Activated CD4-positive, alpha-beta T cell treated with anti-CD3 and anti-CD28 coated beads for 48 hours (primary cell): ENCODE measurements at places on chromosomes 1 and 21.

DNA sequence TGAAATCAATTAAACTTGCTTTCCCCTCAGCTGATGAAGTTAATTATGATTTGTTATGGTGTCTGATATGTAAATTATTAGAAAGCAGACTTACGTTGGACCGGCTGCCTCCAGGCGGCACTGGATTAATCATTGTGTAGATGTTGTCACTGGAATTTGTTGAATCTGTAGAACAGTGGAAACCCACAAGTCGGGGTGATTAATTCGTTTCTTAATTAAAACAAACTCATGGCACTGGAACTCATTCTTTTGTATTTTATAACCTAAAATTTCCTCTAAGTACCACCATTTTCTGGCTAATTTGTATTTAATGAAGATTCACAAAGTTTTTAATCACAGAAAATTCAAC is 39.0 kb downstream of the MRPL37 start:
- DNase-seq = no peak

- DNase-seq = no peak
Measured at GRCh38 chr1:70134148-70134547, 71.2 kb downstream of the LRRC40 start.

DNA sequence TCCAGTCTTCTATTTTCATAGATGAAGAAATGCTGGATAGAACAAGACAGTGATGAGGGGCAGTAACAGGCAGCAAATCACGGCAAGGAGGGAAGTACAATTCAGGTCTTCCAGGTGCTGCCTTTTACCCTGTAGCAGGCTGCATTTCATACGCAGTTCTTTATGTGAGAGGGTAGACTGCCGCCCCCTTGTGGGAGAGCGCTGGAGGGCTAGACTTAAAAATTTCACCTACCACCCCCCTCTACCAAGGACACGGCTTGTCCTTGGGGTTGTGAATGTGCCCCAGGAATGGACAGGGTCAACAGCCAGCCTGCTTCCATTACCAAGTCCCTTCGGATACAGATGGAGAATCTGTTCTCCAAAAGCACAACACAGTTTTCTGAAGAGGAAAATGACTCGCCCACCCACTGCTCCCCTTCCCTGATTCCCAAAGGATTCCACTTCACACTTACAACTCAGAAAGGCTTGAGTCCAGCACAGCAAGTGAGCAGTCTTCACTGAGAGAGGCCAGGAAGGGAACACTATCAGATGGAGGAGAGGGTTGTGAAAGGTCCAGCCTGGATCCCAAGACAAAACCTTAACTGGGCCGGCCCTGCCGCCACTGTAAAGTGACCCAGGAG is 7.4 kb downstream of the WDR77 start:
- DNase-seq = peak; percentile 73

GRCh38 chr1:180192172-180192571 is 37.5 kb downstream of the QSOX1 start:
- DNase-seq = no peak

DNA sequence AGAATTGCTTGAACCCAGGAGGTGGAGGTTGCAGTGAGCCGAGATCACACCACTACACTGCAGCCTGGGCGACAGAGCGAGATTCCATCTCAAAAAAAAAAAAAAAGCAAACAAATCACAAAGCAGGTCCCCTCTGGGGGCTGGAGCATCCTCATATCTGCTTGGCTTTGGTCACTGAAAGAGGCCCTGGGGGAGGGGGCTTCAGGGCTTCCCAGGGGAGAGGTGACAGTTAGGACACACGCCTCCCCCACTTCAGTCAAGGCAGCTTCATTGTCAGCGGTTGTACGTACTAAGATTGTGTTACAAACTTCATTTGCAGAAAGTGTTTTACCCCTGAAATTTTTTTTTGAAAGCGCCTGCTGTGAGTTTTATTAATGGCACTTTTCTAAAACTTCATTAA is 130.5 kb downstream of the DHRS3 start:
- DNase-seq = no peak

GRCh38 chr1:114607223-114607622 is 25.8 kb upstream of the BCAS2 start:
- no peak for DNase-seq

GRCh38 chr1:201309416-201309815 is 26.1 kb downstream of the PKP1 start:
- DNase-seq = peak; percentile 20

- DNase-seq = no peak
Measured at GRCh38 chr1:245654460-245655050, 499.8 kb downstream of the KIF26B start.

DNA sequence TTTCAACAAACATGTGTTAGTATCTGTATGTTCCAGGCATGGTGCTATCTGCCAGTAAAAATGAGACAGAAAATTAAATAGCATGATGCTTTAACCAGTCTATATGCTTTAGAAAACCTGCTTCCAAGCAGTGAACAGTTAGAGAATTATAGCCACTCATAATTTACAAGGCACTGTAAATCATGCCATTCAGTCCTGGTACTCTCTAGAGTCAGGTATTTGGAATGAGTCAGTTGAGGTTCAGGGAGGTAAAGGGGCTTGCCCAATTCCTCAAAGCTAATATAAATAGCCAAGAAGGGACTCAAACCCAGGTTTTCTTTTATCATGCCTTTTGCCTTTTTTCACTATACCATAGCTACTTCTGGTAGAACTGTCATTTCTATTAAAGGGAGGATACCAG is 184.4 kb downstream of the NFIA start:
- DNase-seq = no peak

- no peak for DNase-seq
Measured at GRCh38 chr1:211133393-211133835, 534 bp downstream of the KCNH1 start.

DNA sequence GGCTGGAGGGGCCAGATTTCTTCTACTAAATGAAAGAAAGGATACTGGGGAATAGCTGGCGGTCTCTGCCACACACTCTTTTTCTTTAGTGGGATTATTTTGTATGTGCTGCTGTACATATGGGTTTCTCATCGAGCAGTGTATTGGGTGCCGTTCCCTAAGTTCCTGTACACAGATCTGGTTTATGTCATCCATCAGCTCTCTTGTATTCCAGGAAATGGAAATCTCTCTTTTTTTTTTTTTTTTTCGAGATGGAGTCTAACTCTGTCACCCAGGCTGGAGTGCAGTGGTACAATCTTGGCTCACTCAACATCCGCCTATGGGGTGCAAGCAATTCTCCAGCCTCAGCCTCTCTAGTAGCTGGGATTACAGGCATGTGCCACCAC is 27.0 kb upstream of the NID1 start:
- no peak for DNase-seq

DNA sequence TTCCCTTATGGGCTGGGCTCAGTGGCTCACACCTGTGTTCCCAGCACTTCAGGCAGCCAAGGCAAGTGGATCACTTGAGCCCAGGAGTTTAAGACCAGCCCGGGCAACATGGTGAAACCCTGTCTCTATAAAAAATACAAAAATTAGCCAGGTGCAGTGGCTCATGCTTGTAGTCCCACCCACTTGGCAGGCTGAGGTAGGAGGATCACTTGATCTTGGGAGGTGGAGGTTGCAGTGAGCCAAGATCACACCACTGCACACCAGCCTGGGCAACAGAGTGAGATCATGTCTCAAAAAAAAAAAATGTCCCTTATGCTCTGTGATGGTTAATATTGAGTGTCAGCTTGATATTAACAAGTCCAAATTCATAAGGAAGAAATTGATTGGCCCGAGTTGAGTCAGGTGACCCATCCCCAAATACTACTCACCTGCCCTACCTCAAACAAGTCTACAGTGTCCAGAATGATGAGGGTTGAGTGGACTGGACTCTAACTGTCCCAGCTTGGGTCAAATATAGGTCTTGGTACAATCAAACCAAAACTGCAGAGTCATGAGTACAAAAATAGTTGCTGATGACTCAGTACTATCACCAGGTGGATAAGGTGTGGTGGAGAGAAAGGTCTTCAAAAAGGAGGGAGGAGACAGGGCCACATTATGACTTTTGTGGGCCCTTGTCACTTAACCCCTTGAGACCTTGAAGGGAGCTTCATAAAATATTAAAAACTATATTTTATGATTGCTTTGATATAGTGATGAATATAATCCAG is 161.0 kb downstream of the ZNF326 start:
- DNase-seq = no peak

DNA sequence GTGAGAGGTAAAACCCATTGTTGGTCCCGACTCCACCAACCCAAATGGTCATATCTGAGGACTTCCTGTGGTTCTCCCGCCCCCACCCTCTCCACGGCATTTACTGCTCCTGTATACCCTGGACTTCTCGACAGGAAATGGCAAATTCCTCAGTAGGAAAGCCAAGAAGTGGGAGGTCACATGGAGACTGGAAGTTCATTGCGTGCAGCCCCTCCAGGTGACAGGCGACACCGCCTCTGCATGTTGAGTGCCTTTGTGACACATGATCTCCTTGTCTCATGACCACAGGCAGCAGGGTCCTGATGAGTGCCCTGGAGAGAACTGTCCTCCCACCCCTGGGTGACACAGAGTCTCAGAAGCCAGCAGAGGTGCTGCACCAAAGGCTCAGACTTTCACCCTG is 24.2 kb downstream of the ERG start:
- DNase-seq = no peak

DNA sequence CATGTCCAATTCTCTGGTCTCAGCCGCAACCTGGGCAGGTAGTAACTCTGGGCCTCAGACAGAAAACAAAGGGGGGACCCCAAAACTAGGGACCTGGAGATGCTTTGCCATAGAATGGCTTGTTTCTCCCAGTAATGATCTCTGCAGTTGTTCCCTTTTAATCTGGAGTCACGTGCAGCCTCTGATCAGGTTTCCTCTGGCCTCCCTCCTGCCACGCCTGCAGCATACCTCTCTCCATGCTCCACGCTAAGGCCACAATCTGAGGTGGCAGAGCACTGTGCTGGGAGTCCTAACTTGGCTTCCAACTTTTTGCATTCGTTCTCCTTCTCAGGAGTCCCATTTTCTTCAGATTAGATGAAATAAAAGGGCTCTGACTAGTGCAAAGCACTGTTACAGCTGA is 1.9 kb downstream of the PABPC4 start:
- no peak for DNase-seq

DNA sequence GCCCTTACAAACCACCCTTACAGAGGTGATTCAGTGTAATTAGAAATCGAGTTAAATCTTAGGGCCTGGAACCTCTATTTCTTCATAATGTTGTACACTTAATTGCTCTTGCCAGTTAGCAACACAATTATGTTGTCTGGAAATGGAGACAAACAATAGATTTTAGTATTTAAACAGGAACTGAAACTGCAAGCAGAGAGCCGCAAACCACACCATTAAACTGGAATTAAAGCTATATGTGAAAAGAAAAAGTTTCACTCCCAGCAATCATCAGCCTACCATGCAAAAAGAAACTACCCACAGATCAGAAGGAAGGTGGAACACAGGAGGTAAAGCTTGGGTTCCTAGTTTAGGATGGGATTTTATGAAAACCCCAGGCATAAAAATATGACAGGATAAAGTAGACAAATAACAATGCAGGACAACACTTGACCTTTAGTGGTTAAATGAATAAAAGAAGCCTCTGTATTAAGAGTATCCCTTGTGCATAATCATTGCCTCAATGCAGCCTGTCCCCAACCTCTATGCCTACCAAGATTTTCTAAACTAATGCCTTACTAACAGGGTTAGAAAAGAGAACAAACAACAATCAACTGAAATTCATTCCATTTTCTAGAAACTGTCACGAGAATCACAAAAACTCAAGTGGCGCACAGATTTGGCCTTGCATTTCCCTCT is 304.3 kb upstream of the ESRRG start:
- DNase-seq = no peak

GRCh38 chr1:159936273-159936904 is 9.0 kb downstream of the IGSF9 start:
- DNase-seq = peak; percentile 90

GRCh38 chr1:30742963-30743559 is 14.5 kb downstream of the LAPTM5 start:
- DNase-seq = no peak

DNA sequence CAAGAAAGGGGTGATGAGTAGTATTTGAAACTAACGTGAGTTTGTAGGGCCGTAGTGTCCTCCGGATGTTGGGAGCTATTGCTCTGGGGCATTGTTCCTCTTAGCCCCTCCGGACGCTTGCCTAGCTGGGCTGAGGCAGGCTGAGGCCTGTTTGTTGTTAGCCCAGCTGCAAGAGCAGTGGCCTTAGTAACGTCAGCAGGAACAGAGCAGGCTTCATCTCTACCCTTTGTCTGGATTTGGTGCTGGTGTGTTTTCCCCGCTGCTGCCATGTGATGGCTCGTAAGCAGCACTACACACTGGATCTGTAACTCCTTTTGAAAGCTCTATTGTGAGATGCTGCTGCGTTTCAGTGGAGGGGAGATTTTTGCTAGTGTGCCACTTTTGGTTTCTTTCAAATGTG is 57.6 kb downstream of the DNM3 start:
- no peak for DNase-seq

DNA sequence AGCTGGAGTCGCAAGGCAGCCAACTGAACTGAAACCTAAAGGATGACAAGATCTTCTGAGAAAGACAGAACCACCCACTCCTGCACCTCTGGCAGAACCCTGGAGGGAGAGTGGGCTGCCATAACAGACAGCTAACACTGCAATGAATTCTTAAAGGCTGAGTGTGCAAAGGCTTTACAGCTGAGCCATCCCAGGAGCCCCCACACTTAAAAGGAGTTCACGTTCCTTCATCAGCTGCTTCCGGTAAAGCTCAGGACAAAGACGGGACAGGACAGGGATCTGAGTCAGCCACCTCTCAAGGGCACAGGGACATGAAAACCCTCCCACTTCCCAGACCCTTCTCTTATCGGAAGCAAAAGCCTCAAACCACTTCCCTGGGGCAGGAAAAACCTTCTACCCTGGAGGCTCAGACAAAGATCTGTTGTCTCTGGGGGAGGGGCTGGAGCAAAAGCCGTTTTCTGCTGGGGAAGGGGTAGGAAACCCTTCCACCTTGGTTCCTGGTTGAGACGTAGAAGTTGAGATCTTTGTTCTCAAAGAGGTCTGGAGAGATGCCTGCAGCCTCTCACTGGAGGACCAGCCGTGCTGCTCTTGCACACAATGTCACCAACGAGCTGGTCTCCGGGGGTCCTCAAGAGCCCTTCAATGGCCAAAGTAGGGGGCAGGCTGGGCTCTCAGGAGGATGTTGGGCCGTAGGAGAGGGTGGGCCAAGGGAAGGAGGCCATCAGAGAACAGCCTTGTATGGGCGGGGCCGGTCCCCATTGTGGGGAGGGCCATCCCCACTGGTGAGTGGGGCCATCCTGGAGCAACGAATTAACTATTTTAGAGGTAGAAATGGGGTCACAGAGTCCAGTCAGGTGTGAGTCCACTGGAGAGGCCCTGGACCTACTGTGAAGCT is 452.4 kb downstream of the PTPRU start:
- DNase-seq = peak; percentile 61

DNA sequence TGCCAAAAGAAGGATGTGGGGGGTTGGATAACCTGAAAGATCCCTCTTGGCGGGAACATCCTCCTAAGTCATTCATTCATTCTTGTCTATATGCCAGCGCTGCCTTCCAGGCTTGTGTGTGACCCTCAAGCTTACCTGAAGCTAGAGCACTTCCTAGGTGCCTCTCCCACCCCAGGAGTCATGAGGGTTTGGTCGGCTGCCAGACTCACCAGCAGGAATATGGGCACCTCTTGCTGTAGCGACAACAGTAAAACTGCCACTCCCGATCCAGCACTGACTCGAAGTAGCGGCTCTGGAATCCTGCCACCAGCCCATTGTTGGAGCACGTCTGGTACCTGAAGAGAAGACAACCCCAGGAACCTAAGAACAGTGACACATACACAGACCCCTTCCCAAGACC is 15.0 kb downstream of the DPT start:
- DNase-seq = no peak
